CD8-positive, alpha-beta memory T cell (primary cell): ENCODE measurements at places on chromosomes 7 and 10.

DNA sequence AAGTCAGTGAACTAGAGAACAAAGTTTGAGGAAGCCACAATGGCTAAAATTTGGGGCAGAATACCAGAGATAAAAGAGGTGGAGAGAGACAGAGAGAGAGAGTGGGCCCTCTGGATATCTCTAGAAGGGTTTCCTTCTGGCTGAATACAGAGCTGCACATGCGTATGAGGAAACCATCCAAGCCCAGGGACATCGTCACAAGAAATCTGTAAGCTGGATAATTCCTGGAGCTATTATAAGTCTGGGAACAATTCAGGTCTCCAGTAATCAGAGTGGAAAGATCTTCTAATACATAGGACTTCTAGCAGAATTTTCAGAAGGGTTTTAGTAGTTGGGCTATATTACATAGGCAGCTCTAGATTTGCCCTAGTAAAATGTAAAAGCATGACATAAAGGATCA lies 415.7 kb upstream of the MTPN start:
- DNase-seq, result no peak

DNA sequence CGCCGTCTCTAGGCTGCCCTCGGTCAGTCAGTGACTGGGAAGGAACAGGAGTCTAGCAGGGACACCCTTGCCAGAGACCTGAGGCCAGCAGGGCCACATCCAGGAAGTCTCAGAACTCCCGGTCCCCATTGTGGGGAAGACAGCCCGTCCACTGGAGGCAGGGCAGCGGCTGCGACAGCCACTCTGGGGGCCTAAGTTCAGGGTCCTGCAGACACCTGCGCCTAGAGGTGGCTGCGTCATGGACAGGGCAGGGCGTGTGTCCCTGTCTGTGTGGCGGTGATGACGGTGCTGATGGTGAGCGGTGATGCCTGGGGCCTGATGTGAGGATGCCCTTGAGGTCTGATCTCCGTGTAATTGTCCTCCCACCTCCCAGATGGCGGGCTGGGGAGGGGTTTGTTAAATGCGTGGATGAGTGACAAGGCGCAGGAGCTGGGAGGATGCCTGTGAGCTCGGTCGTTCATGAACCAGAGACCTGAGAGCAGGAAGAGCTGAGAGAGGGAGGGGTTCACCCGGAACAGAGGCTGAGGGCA lies 537.9 kb upstream of the FOXK1 start:
- no peak for DNase-seq

DNA sequence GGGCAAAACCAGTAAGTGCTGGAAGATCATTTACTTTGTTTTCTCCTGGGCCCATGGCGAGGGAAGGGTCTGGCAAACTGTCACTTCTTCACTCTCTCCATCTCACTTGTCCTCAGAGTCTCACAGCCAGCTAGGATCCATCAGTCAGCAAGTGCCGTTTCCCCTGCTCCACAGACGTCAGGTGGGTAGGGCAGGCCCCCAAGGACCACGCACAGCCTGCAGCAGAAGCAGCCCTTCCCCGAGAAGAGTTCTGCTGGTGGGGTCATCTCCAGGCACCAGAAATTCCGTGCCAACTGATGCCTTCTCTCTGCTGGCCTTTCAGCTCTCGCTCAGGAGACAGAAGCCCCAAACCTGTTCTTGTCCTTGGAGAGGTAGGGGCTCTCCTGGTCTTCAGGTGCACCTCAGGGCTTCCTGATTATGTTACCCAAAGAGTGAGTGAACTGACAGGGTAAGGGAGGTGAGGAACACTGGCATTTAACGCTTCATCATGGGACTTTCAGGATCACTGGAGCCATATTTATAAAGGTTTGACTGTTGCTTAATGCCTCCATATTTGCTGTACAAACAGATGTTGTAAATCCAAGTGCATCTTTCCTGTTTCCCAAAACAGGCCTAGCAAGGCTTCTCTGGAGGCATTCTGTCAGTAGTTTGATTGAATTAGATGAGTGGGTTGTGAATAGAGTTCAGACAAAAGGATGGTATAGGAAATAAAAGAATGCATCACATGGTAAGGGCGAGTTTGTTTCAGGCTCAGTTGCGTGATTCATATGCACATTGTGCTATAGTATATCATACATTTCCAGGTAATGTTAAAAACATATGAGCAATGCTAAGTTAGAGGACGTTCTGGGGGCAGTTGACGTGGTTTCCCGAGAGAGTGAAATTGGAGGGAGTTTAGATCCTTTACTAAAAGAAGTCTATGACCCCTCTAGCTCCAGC lies 13.7 kb upstream of the TSPAN15 start:
- DNase-seq, result no peak

- no peak for DNase-seq
Measured at GRCh38 chr7:44981035-44981706, 2.4 kb upstream of the MYO1G start.

- DNase-seq, result no peak
Measured at GRCh38 chr7:2952316-2952715, 91.4 kb downstream of the CARD11 start.
